ENCODE measurements at places on chromosomes 3 and 15.

DNA sequence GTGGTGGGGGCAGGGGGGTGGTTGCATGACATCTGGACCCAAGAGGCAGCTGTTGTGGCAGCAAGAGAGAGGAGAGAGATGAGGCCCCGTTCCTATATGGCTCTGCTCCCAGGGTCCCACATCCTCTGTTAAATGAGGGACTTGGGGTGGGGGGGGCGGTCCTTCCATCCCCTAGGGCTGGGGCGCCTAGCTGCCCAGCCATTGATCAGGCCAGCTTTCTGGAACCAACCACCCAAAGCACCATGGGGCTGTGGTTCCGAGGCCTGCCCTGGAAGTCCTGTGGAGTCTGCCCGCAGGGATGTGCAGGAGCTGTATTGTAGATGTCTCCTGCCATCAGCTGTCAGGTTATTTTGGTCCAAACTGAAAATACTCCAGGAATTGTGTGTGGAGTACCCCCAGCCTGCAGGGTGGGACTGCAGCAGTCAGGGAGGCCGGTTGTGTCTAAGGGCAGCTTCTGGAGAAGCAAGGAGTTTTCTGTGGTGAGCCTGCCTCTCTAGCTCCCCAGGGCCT is 5.2 kb downstream of the FURIN start:
- no peak for DNase-seq

GRCh38 chr3:171712171-171712938 is 97.9 kb downstream of the PLD1 start:
- DNase-seq, result no peak

- DNase-seq, result no peak
Measured at GRCh38 chr3:31534065-31534425, 1.3 kb downstream of the STT3B start.

- no peak for DNase-seq
Measured at GRCh38 chr3:165523801-165524200, 313.4 kb downstream of the BCHE start.

DNA sequence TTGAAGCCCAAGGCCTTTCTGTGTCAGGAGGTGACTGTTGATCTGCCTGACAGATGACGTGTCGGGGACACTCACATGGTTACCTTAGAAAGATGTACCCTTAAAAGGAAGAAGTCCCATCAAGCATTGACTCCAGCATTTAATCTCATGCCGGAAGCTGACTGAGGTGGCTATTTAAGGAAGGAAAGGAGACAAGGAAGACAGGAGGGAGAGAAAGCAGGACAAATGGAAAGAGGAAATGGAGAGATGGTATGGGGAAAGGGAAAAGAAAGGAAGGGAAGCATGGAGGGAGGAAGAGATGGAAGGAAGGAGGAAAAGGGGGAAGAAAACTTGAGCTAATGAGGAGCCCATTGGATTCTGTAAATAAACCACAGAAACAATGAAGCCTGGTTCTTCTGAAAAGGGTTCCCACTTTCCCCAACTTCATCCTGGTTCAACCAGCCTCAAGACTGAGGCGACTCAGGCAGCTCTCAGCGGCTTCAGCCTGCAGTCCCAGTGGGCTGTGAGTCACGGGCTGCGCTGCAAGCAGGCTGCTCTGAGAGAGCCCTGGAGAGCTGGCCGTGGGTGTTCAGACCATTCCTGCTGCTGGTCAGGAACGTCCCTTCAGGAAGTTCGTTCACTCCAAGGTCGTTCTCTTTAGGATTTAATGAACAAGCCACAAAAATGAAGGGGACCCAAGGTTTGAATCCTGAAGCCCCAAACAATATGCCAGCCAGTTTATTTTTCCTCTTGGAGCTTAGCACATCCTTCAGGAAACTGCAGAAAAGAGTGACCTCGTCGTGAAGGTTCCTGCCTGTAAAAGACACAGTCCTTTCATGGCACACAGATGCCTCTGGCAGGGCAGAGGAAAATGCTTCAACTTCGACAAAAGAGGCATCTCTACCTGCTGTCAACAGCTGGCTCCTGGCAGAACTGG is 69.6 kb upstream of the THBS1 start:
- DNase-seq, result no peak

DNA sequence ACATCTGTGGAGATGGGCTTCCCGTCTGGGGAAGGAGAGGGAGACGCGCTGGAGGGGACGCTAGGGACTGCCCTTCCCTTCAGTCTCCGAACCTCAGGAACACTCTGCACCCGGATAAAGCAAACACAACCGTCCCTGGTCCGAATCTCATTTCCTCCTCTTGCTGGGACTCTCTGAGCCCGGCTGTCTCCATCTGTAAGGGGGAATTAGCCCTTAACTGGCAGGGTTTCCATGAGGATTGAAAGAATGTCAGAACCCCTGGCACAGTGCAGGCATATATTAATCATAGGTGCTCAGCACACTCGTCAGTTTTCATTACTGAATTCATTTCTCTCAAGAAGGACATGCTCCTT is 19.1 kb upstream of the IGDCC3 start:
- no peak for DNase-seq

DNA sequence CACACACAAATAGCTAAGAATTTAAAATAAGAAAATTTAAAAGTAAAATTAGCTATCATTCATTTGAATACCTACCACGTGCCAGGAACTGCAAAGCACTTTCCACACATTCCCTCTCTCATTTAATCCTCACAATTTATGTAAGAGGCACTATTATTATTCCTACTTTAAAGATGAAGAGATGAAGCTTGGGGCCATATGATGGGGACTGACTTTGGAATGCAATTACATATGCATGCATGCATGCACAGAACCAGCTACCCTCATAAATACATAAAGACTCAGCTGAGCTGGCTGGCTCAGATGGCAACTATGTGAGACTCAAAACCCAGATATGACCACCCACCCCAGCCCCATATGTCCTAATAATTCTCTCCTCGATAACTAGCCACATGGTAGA is 31.7 kb upstream of the THUMPD3 start:
- no peak for DNase-seq

Data from stimulated activated naive CD4-positive, alpha-beta T cell (primary cell).